ENCODE measurements at places on chromosomes 11 and 22.
A peak's percentile ranks its signal among the peaks of the same experiment; 100 is the strongest.

- DNase-seq: no peak
Measured at GRCh38 chr11:34748036-34748435, 127.1 kb downstream of the EHF start.

GRCh38 chr11:64226507-64227051, 505 bp downstream of the NUDT22 start:
- no peak for DNase-seq

- DNase-seq: no peak
Measured at GRCh38 chr11:86783661-86784060, 16.7 kb upstream of the PRSS23 start.

DNA sequence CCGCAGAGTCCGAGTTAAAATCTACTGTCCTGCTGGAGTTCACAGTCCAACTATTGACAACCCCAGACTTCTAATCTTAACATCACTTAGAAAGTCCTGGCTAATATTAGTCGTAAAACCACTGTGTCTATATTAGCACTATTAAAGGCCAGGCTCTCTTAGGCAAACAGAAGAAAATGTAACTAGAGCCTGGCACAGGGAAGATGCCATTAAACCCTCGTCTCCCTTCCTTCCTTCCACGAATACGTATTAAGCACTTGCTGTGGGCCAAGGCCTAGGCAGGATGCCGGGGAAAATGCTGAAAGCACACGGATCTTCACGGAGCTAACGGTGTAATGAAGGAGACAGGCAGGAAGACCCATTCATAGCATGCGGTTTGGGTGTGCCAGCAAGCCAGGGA, 81.5 kb upstream of the LMO1 start:
- no peak for DNase-seq

- no peak for DNase-seq
Measured at GRCh38 chr11:59380263-59381059, 21.8 kb downstream of the OR5AN1 start.

DNA sequence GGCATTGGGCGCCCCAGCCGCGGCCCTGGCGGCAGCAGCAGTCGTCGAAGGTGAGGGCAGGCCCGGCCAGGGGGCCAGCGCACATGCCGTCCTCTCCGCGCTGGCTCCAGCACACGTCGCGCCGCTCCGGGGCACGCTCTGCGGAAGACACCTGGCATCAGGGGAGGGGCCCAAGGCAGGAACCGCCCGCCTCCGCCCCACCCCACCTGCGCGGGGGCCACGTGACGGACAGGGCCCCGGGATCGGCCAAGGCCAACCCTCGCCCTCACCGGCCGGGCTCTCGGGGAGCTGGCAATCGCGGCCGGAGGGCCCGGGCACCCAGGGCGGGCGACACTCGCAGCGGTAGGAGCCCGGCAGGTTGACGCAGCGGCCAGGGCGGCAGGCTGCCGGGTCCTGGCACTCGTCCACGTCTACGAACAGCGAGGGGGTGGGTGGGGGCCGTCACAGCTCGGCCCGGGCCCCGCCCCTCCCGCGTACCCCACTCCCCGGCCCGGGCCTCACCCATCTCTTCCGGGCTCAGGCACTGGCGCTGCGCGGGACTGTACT, 14.9 kb downstream of the SCYL1 start:
- DNase-seq: no peak

DNA sequence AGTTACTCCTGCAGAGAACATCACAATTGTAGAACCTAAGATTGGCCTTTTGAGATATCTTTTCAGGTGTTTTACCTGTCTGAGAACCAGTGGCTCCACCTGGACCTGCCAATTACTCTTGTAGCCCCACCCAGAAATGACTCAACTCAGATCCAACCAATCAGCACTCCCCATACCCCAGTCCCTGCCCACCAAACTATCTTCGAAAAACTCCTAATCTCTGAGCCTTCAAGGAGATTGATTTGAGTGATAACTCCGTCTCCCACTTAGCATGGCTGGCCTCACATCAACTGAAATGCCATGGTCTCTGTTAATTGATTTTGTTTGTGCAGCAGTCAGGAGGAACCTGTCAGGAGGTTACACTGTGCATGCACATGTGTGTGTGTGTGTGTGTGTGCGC, 103.6 kb downstream of the MTNR1B start:
- DNase-seq: no peak

GRCh38 chr22:45994491-45995404, 17.8 kb upstream of the WNT7B start:
- DNase-seq: no peak

DNA sequence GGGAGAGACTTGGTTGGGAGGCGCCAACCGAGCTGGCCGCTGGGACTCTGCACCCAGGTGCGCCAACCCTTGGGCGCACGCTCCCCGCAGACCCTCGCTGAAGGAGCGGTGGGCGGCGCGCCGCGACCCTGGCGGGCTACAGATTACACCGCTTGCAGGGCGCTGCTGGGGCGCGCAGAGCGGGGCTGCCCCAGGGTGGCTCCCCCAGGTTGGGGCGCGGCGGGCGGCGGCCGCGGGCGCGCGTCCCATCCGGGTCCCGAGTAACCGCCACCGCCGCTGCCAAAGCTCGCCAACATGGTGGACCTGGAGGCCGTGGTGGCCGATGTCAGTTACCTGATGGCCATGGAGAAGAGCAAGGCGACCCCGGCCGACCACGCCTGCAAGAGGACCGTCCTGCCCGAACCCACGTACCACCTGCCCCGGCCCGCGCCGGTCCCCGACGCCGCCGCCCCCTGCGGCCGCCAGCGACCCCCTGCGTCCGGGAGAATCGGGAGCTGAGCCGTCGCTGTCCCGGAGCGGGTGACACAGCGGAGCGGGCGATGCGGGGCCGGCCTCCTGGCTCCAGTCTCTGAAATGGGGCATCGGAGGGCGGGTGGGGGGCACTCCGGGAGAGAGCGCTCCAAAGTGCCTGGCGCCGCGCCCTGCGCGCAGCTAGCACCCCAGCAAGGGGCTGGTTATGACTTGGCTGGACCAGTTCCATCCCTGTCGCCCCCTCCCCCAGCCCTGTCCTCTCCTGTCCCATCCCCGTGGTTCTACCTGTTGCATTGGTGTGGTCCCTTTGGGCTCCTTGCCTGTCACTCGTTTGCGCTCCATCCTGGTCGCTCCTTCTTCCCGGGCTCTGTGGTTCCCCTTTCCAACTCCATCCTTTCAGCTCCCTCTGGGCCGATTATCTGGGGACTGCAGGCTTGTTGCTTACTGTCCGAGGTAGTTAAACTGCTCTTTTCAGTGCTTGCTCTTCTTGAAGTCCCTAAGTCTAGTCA, 143.3 kb upstream of the GRK3 start:
- DNase-seq: no peak

GRCh38 chr11:129277198-129277843, 85.2 kb upstream of the ARHGAP32 start:
- no peak for DNase-seq

DNA sequence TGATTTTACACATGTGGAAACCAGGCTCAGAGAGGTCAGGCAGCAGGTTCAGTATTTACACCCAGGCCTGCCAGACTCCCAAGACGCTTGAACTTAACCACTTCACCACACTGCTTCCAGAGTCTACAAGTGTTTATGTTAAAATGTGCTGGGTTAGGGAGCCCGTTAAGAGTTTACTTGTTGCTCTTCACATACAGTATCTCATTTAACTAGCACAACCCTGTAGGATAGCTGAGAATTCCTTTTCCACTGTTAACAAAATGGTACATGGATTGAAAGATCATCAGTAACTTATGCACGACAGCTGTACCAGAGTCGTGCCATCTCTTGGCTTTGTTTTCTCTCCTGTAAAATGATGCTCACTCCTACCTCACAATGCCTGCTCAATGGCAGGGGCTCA, 2.9 kb downstream of the SMCO4 start:
- no peak for DNase-seq

DNA sequence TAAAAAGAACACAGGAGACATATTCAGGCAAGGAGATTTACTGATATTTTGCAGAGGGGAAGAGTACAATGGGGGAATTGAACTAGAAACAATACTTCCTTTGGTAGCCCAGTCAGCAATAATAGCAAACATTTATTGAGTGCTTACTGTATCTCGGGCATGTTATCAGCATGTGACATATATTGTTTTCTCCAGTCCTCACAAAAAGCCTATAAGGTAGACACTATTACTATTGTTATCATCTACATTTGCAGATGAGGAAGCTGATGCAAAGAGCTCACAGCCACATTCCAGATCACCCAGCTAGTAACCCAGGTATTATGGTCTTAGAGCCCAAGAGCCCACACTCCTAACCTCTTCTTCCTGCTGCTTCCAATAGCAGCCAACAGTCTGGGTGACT, 27.9 kb downstream of the NAV2 start:
- DNase-seq: no peak

GRCh38 chr11:59173080-59173963, 1.4 kb downstream of the DTX4 start:
- DNase-seq: no peak

GRCh38 chr11:46006418-46007070, 84.1 kb downstream of the LARGE2 start:
- DNase-seq: peak; percentile 66

DNA sequence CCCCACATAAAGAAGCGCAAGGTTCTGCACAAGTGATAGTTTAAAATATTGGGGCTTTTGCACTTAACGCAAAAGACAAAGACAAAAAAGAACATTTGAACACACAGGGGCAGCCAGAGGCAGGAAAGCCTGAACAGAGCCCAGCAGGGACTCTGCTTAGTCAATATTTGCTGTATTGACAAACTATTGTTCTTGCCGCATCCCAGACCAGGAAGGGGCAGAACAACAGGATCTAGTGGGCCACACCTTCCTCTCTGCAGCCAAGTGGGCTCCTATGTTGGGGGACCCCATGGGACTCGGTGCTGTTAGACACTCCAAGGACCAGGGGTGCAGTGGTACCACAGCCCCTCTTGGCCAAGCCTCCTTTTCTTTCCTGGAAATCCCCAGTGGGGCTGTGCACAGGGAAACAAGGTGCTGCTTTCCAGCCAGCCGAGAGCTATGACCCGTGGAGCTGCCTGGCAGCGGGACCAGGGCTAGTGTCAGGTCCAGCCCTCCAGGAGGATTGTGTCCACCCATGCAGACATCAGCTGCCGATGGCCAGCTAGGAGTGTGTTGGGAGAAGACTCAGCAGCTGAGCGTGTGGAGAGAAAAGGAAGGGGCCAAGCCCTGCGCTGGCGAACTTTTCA, 43.3 kb upstream of the ANO1 start:
- no peak for DNase-seq

DNA sequence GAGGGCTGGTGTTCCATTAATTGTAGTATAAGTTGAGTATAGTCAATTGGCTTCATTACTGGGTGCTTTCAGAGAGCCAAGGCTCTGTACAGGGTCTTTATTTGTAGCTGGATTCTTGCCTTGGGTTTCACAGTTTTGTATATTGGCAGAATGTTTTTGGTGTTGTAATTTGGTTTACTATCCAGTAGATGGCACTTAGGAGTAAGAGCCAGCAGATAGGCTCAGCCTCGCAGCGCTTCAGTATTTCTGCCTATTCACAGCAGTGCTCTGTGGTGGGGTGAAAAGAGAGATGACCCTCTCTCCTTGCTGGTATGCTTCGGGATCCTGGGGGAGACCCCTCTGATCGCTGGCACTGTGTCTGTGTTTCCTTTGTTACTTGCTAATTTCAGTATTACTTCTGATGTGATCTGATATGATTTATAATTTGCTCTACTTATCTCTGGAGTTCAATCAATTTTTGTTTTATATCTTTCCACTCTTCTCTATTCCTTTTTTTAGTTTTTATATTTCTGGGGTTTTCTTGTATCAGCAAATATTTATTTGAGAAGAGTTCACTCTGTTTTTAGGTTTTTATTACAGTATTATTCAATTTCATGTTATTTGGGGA, 52.2 kb downstream of the ANO5 start:
- no peak for DNase-seq

DNA sequence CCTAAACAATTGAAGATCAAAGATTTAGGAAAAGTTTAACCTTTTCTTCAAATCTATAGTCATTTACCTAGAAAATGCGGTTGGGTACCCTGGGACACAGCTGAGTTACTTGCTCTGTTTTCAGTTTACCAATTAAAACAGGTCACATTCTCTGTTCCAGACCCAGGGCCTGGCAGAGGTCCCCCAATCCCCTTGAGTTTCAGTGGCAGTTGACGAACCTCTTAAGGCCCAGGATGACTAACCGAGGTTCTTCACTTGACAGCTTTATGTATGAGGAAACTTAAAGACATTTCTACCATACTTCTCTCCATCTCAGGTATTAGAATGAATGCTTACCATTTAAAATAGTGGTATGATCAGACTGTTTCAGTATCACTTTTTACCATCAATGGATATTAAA, 16.3 kb downstream of the LDHAL6A start:
- no peak for DNase-seq

GRCh38 chr11:59616396-59616982, 915 bp upstream of the OSBP start:
- no peak for DNase-seq

DNA sequence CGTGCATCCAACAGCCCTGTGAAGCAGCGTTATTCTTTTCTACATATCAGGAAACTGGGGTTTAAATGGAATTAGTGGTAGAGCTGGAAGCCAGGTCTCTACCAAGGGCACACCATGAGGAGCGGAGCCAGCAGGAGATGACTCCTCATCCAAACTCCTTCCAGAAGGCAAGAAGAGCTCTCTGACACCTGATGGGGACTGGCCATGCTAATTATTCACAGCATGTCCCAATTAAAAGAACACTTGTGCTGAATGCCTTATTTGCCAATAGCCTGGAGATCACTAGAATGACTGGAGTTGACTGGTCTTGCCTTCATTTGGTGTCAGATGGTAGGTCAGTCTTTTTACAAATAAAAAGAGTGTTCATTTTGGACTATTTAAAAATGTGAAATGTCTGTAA, 32.9 kb upstream of the SLN start:
- DNase-seq: peak; percentile 85

DNA sequence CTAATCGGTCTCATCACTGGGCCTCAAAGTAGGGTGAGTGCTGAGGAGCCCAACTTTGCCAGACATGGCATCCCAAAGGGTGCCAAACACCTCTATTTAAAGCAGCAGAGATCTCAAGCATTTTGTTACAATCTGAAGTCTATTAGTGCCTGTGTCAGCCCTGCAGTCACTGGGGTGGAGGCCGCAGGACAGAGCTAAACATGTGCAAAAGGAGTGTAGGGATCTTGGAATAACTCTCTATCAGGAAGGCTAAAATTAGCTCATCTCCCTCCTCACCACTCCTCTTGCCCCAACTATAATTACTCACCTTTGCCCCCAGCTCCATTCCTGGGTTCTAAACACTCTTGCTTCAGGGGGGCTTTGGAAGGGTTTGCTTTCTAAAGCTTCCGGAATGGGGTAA, 87.5 kb downstream of the TIMP3 start:
- no peak for DNase-seq

DNA sequence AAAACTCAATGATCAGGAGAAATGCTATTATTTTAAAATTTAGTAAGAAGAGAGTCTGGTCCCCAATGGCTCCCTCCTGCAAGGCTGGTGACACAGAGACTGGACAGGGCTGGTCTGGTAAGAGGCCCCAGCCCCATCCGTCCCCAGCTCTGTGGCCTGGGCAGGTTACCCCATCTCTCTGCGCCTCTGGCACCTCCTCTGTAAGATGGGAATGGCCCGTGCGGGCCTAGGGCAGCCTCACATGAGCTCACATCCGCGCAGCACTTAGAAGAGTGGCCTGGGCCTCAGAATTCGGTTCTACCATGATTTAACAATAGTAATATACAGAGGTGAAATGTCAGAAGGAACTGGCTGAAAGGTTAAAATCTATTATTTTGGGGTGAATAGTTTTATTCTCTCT, 1.2 kb downstream of the APOBEC3F start:
- DNase-seq: no peak

GRCh38 chr11:117871784-117872183, 4.7 kb downstream of the FXYD6 start:
- no peak for DNase-seq

GRCh38 chr11:33177676-33178336, 16.5 kb upstream of the CSTF3 start:
- DNase-seq: no peak
